ENCODE measurements at places on chromosomes 16 and 17. TPM values are rescaled to one million over a fixed set of nuclear protein-coding genes. Genes with fewer than 3 reads are reported as not detected.

SETD1A gene
- 7.1 TPM for total RNA-seq

PMM2 gene
- total RNA-seq: 56.2 TPM

NLRP1 gene
- 27.8 TPM for total RNA-seq

PLEKHH3 gene
- total RNA-seq: 15.7 TPM

CES3 gene
- total RNA-seq: 1.1 TPM

KRT33A gene
- not detected for total RNA-seq

TBC1D3I gene
- not detected for total RNA-seq

KRTAP4-4 gene
- not detected for total RNA-seq

ZG16B gene
- total RNA-seq: 0.68 TPM

CHD9NB gene
- total RNA-seq: 0.67 TPM

METRN gene
- 70.0 TPM for total RNA-seq

ADAMTS18 gene
- not detected for total RNA-seq

MRPL28 gene
- 125 TPM for total RNA-seq

NBR1 gene
- total RNA-seq: 68.0 TPM

SDR42E2 gene
- not detected for total RNA-seq

ZKSCAN2 gene
- 3.5 TPM for total RNA-seq

TMEM114 gene
- not detected for total RNA-seq

TEKT3 gene
- not detected for total RNA-seq

KCNJ12 gene
- total RNA-seq: 0.14 TPM

HOXB3 gene
- 0.04 TPM for total RNA-seq

KRT14 gene
- 14,268 TPM for total RNA-seq

KRT33B gene
- 0.31 TPM for total RNA-seq

TMEM92 gene
- total RNA-seq: 6.5 TPM

MYH1 gene
- not detected for total RNA-seq

TNFRSF12A gene
- total RNA-seq: 449 TPM

HID1 gene
- 0.07 TPM for total RNA-seq

RDM1 gene
- total RNA-seq: 1.8 TPM

ABCC1 gene
- 22.1 TPM for total RNA-seq

AGRP gene
- total RNA-seq: not detected

DLX4 gene
- total RNA-seq: 0.14 TPM

MYLK3 gene
- total RNA-seq: not detected

MRC2 gene
- 55.3 TPM for total RNA-seq

ALDH3A2 gene
- total RNA-seq: 66.1 TPM

CLEC3A gene
- not detected for total RNA-seq

SLC5A10 gene
- total RNA-seq: 0.14 TPM

TBX2 gene
- total RNA-seq: not detected

TMEM235 gene
- total RNA-seq: not detected

ORAI3 gene
- 9.0 TPM for total RNA-seq

Data from foreskin keratinocyte (primary cell).